ENCODE measurements at places on chromosomes 11 and 22.

GRCh38 chr11:128335729-128336128 lies 251.6 kb downstream of the ETS1 start:
- DNase-seq, result no peak

- no peak for DNase-seq
These were observed 6.8 kb downstream of the TMEM121B start for GRCh38 chr22:17114173-17114897.

DNA sequence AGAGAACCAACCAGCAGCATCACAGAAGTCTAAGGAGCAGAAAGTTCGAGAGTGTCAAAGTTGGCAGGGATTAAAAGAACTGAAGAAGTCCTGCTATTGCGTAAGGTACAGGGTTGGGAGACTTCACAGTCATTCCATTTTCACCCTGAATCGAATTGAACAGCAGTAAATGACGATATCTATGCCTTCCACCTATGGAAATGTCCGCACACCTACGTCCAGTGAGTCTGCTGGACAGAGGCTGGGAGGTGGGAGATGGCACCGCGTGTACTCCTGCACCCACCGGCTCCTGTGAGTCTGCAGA lies 116.7 kb downstream of the MICAL3 start:
- no peak for DNase-seq

- no peak for DNase-seq
These were observed 54.2 kb downstream of the DENND5A start for GRCh38 chr11:9210922-9211320.

GRCh38 chr11:77409046-77409445 lies 64.8 kb downstream of the PAK1 start:
- no peak for DNase-seq

GRCh38 chr11:34475656-34476055 lies 36.9 kb downstream of the CAT start:
- DNase-seq, result no peak

DNA sequence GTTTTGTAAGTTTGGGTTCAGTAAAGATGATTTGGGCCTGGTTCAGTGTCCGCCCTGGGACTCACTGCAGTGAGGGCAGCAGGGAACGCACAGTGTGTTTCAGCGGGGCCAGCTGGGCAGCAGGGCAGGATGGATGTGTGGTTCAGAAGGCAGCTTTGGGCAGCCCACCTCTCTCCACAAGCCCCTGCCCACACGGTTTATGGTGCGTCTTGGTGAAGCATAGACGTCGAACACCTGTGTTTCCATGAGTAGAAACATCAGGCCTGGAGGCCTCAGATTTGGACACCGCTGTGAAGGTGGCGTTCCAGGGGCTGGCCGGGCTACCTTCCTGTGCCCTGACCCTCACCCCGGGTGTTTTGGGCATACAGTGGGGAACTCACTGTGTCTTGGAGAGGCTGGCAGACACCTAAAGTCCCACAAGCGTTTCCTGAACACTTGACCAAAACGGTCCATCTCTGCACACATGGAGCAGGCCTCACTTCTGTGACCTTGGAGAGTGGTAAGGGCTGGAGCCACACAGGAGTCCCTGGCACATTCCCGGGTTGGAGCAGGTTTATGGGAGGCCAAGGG lies 59.0 kb downstream of the ST14 start:
- no peak for DNase-seq

- no peak for DNase-seq
These were observed 32.6 kb upstream of the B3GNT6 start for GRCh38 chr11:77001613-77002012.

DNA sequence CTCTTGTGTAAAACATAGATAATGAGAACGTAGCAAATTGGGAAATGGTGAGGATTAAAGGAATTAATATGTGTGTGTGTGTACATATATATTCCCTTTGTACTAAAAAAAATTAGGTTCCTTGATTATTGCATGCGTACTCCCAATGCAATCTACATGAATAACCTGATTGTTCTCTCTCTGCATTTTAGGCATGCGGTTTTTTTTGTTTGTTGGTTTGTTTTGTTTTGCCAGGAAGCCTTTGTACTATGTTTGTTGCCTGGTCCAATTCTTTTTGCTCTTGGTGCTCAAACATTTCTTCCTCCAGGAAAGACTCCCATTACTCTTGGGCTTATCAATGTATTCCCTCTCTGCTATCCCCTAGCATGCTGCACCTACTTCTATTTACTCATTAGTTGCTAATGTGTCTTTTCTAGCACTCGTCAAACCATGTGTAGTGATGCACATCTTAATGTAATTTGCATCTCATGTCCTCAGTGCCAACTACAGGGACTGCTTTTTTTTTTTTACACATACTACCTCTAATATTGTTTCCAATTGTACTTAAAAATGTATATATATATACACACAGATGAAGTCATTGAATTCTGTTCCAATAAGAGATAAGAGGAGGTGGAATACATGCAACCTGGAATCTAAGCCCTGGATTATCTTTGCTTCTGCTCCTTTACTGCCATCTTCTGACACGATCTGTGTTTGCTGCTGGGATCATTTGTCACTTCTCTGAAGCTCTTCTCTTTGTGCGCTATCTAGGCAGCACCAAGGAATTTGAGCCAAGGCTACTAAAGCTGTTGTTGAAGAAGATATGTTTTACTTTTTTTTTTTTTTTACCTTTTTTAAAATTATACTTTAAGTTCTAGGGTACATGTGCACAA lies 197.2 kb upstream of the ANO3 start:
- DNase-seq, result no peak

DNA sequence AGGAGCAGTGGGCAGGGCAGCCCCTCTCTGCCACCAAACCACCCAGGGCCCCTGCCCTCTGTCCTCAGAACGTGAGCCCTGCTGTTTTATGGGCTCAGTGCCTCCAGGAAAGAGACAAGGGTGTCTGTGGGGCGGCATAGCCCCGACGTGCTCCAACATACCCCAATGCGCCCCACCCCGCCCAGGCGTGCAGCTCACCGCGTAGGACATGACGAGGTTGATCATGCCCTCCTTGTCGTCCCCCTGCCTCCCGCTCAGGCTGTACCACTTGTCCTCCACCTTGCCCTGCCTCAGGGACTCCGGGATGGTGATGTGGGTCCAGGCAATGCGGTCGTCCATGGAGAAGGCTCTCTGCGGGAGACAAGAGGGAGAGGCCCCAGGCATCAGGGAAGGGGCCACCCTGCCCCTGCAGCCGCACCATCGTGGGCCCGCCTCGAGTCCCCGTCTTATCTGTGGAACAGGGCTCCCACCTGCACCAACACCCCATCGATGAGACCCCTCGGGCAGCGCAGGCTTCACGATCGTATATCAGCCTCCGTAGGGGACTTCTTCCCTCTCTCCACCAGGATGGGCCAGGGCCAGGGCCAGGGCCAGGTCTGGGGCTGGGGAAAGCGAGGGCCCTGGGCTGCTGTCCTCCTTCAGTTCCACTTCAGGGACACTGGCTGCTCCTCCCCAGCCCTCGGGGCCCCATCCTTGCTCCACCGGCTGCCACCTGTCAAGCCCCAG lies 20.8 kb downstream of the TOLLIP start:
- no peak for DNase-seq

DNA sequence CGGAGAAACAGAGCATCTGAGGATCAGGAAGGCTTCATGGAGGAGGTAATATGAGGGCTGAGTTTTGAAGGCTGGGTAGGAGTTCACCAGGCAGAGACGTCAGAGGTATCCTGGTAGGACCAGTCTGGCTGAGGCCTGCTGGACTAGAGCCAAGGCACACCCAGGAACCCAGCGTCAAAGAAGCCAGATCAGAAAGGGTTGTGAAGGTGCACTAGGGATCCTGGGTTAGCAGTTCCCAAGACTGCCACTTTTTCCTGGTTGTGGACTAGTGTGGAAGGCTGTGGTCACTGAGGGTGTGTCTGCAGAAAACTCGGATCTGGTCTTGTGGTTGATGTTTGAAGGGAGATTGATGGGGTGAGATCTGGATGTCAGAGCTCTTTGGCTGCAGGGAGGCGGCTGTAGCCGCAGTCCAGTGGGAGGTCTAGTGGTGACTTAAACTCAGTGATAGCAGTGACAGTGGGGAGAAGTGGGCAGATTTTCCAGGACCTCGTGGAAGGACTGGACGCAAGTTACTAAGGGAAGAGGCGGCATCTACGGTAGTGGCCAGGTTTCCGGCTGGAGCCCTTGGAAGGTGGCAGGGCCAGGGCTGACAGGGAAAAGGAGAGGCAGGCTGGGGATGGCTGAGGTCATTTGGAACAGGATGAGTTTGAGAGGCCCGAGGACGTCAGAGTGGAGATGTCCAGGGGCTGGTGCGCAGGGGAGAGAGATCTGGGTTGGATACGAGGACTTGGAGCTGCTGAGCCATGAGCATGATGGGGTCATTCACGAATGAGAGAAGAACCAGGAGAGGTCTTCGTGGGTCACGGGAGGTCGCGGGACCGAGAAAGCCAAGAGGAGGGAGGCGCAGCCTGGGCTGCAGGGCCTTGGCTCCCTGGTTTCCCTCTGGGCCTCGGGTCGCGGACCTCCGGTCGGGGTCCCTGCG lies 10.9 kb downstream of the RELA start:
- DNase-seq, result no peak

DNA sequence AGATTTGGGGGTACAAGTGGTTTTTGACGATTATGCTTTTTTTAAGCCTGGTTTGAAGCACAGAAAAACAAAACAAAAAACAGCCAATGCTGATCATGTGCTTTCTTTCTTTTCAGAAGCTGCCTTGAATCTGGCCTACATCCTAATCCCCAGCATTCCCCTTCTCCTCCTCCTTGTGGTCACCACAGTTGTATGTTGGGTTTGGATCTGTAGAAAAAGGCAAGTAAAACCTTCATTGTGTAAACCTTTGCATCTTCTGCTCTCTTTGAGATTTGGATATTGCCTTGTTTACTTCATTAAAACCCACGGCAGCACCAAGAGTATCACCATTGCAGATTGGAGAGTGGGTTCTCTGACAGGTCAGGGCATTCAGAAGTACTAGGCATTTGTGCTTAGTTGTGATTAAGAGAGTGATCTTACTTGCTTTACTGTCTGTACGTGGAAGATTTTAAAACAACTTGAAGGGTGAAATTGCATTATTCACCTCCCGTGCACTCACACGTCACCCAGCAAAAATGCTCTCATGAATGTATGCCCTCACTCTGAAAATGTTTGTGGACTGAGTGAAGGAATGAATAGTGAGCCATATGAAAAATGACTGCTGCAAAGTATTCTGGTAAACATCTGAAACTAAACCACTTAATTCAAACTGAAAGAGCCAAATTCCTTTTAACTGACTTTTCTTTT lies 17.0 kb downstream of the LAYN start:
- no peak for DNase-seq

DNA sequence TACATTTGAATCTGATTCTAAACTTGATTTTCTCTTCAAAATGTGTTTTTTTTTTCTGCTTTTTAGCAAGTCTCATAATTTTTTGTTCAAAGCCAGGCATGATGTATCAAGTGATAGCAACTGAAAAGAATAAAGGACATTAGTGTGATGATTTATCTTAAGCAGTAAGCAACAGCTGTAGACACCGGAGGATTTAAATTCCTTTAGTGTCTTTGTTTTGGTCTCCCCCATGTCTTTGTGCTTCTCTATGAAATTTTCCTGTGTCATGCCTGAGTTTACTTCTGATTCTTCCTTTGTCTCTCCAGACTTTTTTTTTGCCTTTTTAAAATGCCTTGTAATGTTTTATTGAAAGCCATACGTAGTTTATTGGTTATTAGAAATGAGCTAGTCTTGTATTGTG lies 934.2 kb upstream of the RAG2 start:
- DNase-seq, result no peak

DNA sequence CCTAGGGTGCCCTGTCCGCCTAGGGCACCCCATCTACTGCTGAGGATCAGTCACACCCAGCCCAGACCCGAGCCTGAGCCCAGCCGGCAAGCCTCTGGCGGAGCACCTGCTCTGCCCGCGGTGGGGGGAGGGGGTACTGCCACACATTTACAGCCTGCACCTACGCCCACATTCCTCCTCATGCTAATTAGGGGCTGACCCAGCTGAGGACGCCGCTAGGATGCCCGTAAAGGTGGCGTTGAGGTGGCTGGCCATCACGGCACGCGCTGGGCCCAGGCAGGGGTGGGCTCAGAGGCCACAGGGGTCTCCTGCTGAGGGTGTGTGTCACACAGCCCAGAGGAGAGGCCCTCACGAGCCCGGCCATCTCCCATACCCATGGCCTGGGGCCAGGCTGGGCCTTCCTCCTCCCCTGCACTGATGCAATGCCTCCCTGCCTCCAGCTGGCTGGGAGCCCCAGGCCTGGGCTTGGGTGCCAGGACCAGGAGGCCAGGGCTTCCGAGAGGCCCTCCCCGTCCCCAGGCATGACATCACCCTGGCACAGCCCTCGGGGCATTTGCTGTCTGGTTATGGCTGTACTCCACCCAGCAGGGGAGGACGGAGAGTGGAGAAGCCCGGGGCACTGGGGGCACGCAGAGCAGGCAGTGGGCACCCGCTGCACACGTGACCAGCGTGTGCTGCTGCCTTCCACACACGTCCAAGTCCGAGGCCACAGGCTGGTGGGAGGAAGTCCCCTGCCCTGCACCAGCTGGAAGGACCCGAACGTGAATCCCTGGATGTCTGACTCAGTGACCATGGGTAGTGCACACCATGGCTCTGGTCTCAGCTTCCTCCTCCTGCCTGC lies 12.7 kb downstream of the DUSP8 start:
- DNase-seq, result no peak

DNA sequence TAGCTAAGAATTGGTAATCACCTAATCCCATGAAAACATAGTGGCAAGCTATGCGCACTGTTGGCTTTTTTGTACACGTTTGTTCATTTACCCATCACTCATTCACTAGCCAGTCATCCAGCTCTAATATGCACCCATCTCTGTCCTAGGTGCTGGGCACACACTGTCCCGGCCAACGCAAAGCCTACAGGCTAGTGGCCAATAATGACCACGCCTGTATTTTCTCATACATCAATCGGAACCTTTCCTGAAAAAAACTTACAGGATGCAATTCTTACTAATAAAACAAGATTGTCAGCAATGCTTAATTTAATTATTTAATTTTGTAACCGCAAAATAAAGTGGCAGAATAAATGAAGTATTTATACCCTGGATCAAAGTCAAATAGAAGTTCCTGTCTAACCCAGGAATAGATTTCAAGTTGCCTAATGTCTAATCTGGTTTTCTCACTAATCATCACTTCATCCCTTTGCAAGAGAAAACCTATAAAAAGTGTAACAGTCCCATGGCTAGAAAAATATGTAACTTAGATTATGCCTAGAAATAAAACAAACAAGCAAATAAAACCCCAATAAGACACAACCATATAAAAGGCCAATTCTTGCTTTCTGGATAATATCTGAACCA lies 143.3 kb upstream of the BLID start:
- no peak for DNase-seq

DNA sequence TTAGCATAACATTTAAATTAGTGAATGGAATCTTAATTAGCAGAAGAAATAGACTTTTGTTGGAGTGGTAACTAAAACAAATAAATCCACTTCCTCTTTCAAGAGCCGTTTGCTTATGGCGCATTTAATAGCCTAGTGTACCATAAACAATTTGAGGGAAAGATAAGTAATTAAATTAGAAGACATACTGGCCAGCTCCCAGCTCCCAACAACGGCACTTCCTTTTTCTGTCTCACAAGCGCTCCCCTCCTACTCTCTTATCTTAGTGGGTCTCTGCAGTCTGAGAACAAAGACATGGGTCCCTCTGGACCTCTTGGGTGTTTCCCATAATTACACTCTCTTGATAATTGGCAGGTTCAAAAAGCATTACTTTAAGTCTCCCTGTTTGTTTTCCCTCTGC lies 146.0 kb downstream of the OPCML start:
- DNase-seq, result no peak

Data from stimulated activated CD4-positive, alpha-beta T cell treated with anti-CD3 and anti-CD28 coated beads, Interleukin-1b, Interleukin-23, amount 100 ng/mL, for 1 hour (primary cell).